CD4-positive, CD25-positive, alpha-beta regulatory T cell (primary cell): ENCODE measurements at places on chromosomes 6 and 20. TPM values are rescaled to one million over a fixed set of nuclear protein-coding genes. Genes with fewer than 3 reads are reported as not detected.

The BHLHE23 gene
- not detected for polyA plus RNA-seq

The LY6G6C gene
- polyA plus RNA-seq, result not detected

The NHLRC1 gene
- polyA plus RNA-seq, result 1.9 TPM

The TGM2 gene
- not detected for polyA plus RNA-seq

The PPP1R18 gene
- 159 TPM for polyA plus RNA-seq

The HAO1 gene
- not detected for polyA plus RNA-seq

The DAAM2 gene
- polyA plus RNA-seq, result not detected

The UNC5CL gene
- 0.25 TPM for polyA plus RNA-seq

The DIDO1 gene
- 30.9 TPM for polyA plus RNA-seq

The MTG2 gene
- polyA plus RNA-seq, result 18.7 TPM

DNA sequence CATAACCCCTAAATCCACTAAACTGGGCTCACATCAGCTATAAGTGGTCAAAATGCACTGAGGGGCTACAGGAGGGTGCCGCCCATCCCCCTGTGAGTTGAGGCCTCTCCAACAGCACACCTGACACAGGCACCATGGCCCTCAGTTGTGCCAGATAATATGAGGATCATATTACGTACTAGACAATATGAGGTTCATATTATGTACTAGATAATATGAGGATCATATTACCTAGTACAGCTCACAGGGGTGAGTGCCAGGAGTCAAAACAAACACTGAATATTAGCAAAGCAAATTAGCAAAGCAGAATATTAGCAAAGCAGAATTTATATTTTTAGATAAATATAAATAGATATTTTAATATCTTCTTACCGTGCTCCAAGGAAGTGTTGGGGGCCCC lies 35.3 kb downstream of the CD24 start:
- H3K27ac ChIP-seq, result no peak overlapping the region
- no peak overlapping the region for H3K4me3 ChIP-seq
- no peak for DNase-seq
- no peaks in the 10 kb centered on the region for H3K4me1 ChIP-seq
- no peaks in the 10 kb centered on the region for H3K36me3 ChIP-seq
- H3K27me3 ChIP-seq, result peaks cover 3% of the 10 kb centered on the region

DNA sequence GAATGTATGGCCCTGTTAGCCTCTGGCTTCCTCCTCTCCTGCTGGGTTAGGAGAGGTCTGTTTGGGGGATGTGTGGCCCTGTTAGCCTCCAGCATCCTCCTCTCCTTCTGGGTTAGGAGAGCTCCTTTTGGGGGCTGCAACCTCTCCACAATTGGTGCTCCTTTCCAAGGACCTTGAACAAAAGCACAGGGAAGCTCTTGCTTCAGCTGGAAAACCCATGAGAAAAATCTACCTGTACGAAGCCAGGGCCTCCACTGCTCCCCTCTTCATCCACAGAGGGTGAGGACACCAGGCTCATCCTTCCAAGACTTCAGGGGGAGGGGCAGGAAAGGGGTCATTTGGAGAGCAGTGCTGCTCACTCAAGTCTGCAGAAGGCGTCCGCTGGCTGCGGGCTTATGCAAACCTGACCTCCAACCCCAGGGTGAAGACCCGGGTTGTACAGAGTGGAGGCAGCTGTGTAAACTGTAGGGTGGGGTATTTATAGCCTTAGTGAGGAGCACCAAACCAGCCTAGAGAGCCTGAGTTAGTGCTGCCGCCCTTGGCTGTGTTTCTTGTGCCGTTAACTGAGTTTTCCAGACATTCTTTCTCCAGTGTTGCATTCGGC lies 62.1 kb downstream of the SLC24A3 start:
- no peaks in the 10 kb centered on the region for H3K36me3 ChIP-seq
- H3K4me1 ChIP-seq, result no peaks in the 10 kb centered on the region
- no peaks in the 10 kb centered on the region for H3K27me3 ChIP-seq
- no peak overlapping the region for H3K4me3 ChIP-seq
- DNase-seq, result no peak

- no peak within 1 kb of the TSS for H3K4me3 ChIP-seq
- peaks cover 4% of the 10 kb centered on the region for H3K4me1 ChIP-seq
- no peaks in the 10 kb centered on the region for H3K27me3 ChIP-seq
- H3K36me3 ChIP-seq, result no peaks in the 10 kb centered on the region
- no peak for DNase-seq
- no peak within 1 kb of the TSS for H3K27ac ChIP-seq
These were observed at the start of gene NPBWR2 for GRCh38 chr20:64106981-64107735. Gene NPBWR2, minus strand, starts transcription at chr20:64107565. Its CDS starts 734 bp downstream, at chr20:64106831.

GRCh38 chr20:32186506-32186905 lies 21.0 kb downstream of the PLAGL2 start:
- no peaks in the 10 kb centered on the region for H3K36me3 ChIP-seq
- DNase-seq, result no peak
- H3K27me3 ChIP-seq, result no peaks in the 10 kb centered on the region
- no peak overlapping the region for H3K4me3 ChIP-seq
- no peak overlapping the region for H3K27ac ChIP-seq

GRCh38 chr20:14773486-14773885 lies 436.1 kb upstream of the FLRT3 start:
- no peaks in the 10 kb centered on the region for H3K4me1 ChIP-seq
- no peaks in the 10 kb centered on the region for H3K36me3 ChIP-seq
- no peak for DNase-seq
- H3K27me3 ChIP-seq, result no peaks in the 10 kb centered on the region

- no peak overlapping the region for H3K4me3 ChIP-seq
- H3K27ac ChIP-seq, result no peak overlapping the region
- no peaks in the 10 kb centered on the region for H3K27me3 ChIP-seq
- peaks cover 11% of the 10 kb centered on the region for H3K4me1 ChIP-seq
These were observed 68.0 kb downstream of the FKBP5 start for GRCh38 chr6:35620706-35621105.

GRCh38 chr6:154914288-154914687 lies 80.8 kb upstream of the TIAM2 start:
- no peak overlapping the region for H3K27ac ChIP-seq
- H3K4me1 ChIP-seq, result no peaks in the 10 kb centered on the region
- no peak for DNase-seq
- H3K27me3 ChIP-seq, result no peaks in the 10 kb centered on the region
- no peak overlapping the region for H3K4me3 ChIP-seq
- H3K36me3 ChIP-seq, result peaks cover 2% of the 10 kb centered on the region

GRCh38 chr20:1803061-1803931 lies 91.9 kb upstream of the SIRPA start:
- peaks cover 6% of the 10 kb centered on the region for H3K4me1 ChIP-seq
- no peak overlapping the region for H3K4me3 ChIP-seq
- no peak overlapping the region for H3K27ac ChIP-seq
- H3K36me3 ChIP-seq, result no peaks in the 10 kb centered on the region

DNA sequence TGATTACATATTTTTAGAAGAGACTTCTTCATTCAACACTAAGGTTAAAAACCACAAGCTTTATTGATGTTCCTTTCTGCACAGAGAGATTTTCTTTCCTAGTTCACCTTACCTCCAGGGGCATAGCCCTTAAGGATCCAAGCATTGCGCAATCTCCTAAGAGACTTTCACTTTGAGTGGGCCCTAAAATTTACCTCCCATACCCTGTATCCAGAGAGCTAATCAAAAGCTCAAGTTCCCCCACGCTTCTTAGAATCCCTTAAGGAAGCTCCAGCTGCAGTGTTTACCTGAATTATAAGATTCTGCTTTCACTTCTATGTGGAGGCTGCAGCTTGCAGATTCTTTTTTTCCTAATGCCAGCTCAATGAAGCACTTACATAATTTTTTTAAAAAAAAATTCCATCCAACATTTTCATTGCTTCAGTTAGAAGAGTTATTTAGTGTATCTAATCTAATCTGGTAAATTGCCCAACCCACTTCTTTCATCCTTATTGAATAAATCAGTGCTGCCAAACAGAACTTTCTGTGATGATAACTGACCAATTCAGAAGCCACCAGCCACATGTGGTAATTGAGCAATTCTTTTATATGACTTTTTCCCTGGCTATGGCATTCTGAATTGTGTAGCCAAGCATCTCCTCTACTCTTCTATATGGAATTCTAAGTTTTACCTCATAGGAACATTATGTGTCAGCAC lies 24.6 kb upstream of the SPTLC3 start:
- DNase-seq, result no peak
- H3K36me3 ChIP-seq, result no peaks in the 10 kb centered on the region
- H3K4me3 ChIP-seq, result no peak overlapping the region
- H3K27ac ChIP-seq, result no peak overlapping the region
- H3K27me3 ChIP-seq, result no peaks in the 10 kb centered on the region

- H3K27ac ChIP-seq, result no peak overlapping the region
- H3K36me3 ChIP-seq, result no peaks in the 10 kb centered on the region
- H3K27me3 ChIP-seq, result no peaks in the 10 kb centered on the region
- DNase-seq, result no peak
- no peak overlapping the region for H3K4me3 ChIP-seq
These were observed 378.8 kb upstream of the NRSN1 start for GRCh38 chr6:23747239-23747638.

DNA sequence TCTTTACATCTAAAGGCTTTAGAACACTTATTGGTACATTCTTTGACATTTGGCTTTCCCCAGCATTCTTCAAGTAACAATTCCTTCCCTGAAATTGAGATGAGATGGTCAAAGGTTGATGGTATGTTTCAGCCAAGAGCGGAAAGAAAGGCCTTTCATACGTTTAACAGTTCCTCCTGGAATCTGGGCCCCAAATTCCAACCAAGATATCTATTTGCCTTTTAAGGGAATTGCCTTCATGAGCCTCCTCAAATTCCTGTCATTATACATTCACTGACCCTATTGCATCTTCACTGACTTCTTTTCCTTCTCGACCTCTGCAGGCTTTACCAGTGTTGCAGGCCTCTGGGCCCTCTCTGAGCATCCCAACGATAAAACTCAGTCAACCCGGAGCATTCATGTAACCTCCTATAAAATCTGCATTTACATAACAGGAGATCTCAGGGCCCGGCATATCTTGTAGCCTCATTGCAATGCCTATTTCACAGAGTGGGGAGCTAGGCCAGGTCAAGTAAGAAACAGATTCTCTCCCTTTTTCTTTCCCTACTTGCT lies 18.3 kb upstream of the WFDC9 start:
- H3K36me3 ChIP-seq, result no peaks in the 10 kb centered on the region
- no peak overlapping the region for H3K27ac ChIP-seq

- no peak for DNase-seq
- no peak overlapping the region for H3K27ac ChIP-seq
- no peaks in the 10 kb centered on the region for H3K36me3 ChIP-seq
- H3K4me1 ChIP-seq, result no peaks in the 10 kb centered on the region
These were observed 71.4 kb downstream of the ALDH5A1 start for GRCh38 chr6:24566020-24566767.

- H3K4me1 ChIP-seq, result no peaks in the 10 kb centered on the region
- H3K27me3 ChIP-seq, result no peaks in the 10 kb centered on the region
- no peak overlapping the region for H3K4me3 ChIP-seq
- no peak for DNase-seq
- H3K27ac ChIP-seq, result no peak overlapping the region
These were observed 101.2 kb downstream of the PXDC1 start for GRCh38 chr6:3650076-3650958.

DNA sequence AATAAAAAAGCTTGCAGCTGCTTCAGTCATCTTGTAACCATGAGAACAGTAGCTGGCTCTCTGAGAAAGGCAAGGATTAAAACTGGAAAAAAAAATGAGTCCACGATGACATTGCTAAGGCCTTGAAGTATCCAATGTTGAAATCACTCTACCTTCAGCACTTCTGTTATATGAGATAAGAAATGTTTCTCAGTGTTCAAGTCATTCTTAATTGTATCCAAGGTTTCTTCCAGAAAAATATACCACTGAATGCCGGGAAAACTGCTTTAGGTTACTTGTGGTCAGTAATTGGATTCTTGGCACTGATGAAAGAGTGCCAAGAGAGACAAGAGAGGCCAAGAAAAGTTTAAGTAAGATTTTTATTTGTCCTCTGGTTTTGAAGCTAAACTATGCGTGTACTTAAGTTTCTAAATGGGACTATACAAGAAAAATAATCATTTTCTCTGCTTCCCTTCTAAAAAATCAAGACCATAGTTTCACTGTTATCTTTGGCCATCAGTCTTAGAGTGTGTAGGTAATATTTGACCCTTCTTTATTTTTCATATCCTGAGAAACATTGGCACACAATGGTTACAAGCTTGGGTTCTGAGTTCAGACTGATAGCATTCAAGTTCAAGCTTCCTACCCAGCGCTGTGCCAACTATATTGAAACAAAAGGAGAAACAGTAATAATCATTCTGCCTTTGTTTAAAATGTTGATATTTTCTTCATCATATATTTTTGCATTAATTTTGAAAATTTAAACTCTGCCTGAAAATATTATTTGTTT lies 84.6 kb downstream of the TRDN start:
- DNase-seq, result no peak
- H3K36me3 ChIP-seq, result no peaks in the 10 kb centered on the region
- no peaks in the 10 kb centered on the region for H3K27me3 ChIP-seq
- no peak overlapping the region for H3K4me3 ChIP-seq
- no peak overlapping the region for H3K27ac ChIP-seq

GRCh38 chr6:69293471-69293870 lies 503.3 kb downstream of the LMBRD1 start:
- H3K4me3 ChIP-seq, result no peak overlapping the region
- no peak for DNase-seq
- H3K36me3 ChIP-seq, result no peaks in the 10 kb centered on the region
- no peak overlapping the region for H3K27ac ChIP-seq
- no peaks in the 10 kb centered on the region for H3K27me3 ChIP-seq
- no peaks in the 10 kb centered on the region for H3K4me1 ChIP-seq

GRCh38 chr6:19410481-19410880 lies 426.7 kb upstream of the ID4 start:
- H3K36me3 ChIP-seq, result no peaks in the 10 kb centered on the region
- no peak overlapping the region for H3K4me3 ChIP-seq
- H3K27ac ChIP-seq, result no peak overlapping the region
- H3K27me3 ChIP-seq, result no peaks in the 10 kb centered on the region

DNA sequence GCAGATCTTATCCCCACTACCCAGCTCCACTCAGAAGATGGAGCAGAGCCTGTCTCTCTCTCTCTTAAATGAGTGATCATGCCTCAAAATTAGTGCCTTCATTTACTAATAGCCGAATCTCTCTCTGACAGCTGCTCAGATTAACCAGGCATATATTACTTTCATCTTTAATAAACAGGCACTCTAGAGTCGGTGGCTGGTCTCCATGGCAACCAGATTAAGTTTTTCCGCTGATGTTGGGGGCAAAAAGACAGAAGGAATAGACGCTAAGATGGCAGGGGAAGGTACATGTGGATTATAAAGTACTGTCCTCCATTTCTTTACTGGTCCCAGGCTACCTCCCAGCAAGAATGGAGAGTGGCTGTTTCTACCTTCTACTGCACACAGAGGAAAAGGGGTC lies 121.6 kb downstream of the QRSL1 start:
- H3K27me3 ChIP-seq, result no peaks in the 10 kb centered on the region
- H3K4me1 ChIP-seq, result no peaks in the 10 kb centered on the region
- no peak for DNase-seq
- H3K4me3 ChIP-seq, result no peak overlapping the region
- H3K36me3 ChIP-seq, result no peaks in the 10 kb centered on the region

GRCh38 chr6:159682810-159683209 lies 10.2 kb downstream of the SOD2 start:
- H3K27ac ChIP-seq, result no peak overlapping the region
- H3K27me3 ChIP-seq, result no peaks in the 10 kb centered on the region
- no peak for DNase-seq
- H3K36me3 ChIP-seq, result peaks cover 75% of the 10 kb centered on the region

GRCh38 chr6:119879731-119880130 lies 530.2 kb upstream of the MAN1A1 start:
- no peak for DNase-seq
- no peaks in the 10 kb centered on the region for H3K27me3 ChIP-seq
- no peak overlapping the region for H3K4me3 ChIP-seq
